Calu3 (cell line): ENCODE measurements at places on chromosomes 13 and 19. TPM values are rescaled to one million over a fixed set of nuclear protein-coding genes. Genes with fewer than 3 reads are reported as not detected.

DNA sequence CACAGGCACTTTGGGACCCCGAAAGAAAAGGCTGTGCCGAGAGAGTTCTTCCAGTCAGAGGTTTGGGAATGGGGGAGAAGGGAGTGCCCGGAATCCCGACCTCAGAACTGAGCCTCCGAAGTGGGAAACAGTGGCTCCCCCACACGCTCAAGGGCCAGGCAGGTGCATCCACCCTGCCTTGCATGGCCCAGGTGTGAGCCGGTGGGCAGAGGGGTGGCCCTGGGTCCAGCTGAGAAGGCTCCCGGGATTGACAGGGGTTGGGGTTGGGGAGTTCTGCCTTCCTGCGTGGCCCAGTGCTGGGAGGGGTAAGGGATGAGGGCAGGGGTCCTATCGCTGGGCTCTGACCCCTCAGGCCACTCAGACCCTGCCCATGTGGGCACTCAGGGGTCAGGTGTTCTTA, 163.5 kb upstream of the TUBA3C start:
- H3K36me3 ChIP-seq: no peaks in the 10 kb centered on the region
- no peaks in the 10 kb centered on the region for H3K4me1 ChIP-seq
- H3K27ac ChIP-seq: no peak overlapping the region
- no peaks in the 10 kb centered on the region for H3K27me3 ChIP-seq

Gene C19orf33
- 189 and 234 TPM in 2 replicates for total RNA-seq

Gene CBY2
- total RNA-seq: not detected in 2 replicates

- no peak for DNase-seq
- no peaks in the 10 kb centered on the region for H3K36me3 ChIP-seq
- no peaks in the 10 kb centered on the region for H3K27me3 ChIP-seq
- no peak overlapping the region for H3K4me3 ChIP-seq
Measured at GRCh38 chr13:77515785-77516184, 19.7 kb upstream of the SCEL start.

DNA sequence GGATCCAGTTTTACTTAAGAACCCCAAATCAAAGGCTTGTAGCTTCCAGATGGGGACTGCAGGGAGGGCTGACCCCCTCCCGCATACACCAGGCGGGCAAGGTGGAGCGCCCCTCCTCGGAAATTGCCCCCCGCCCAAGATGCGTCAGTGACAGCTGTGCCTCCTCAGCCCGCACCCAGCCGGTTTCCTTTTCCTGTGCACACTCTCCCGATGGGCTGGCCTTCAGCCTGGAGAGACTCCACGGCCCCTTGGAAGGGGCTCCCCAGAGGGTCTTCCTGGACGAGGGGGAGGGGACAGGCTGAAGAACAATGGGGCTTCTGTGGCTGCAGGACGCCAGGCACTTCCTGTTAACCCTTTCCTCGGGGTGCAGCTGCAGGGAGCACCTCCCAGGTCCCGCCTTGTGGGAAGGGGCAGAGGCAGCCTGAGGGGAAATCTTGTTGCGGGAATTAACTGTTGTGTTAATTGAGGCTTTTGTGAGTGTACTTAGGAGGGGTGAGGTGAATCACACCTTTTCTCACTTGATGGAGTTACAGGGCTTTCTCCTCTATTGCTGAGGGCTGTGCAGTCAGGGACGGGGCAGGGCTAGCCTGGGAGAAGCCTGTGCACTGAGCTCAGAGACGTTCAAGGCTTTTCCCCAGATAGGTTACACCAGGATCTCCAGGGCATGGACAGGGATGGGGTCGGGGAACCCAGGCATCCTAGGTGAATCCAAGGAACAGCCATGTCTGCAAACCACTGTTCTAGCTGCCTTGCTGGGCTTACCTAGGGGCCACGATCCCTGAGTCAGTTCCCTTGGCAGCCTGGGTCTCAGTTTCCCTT, 14.3 kb downstream of the IER2 start:
- peaks cover 25% of the 10 kb centered on the region for H3K4me1 ChIP-seq
- DNase-seq: peak; percentile 83
- H3K27me3 ChIP-seq: no peaks in the 10 kb centered on the region
- peak overlapping the region; percentile 98 for H3K27ac ChIP-seq
- peak overlapping the region; percentile 61 for H3K4me3 ChIP-seq

- H3K27me3 ChIP-seq: peaks cover 81% of the 10 kb centered on the region
- H3K36me3 ChIP-seq: no peaks in the 10 kb centered on the region
- H3K27ac ChIP-seq: no peak overlapping the region
- H3K4me3 ChIP-seq: no peak overlapping the region
Measured at GRCh38 chr19:46137915-46138473, 10.0 kb upstream of the IGFL2 start.

GRCh38 chr19:11019824-11020223, 59.0 kb downstream of the SMARCA4 start:
- no peak overlapping the region for H3K27ac ChIP-seq
- peaks cover 37% of the 10 kb centered on the region for H3K36me3 ChIP-seq
- DNase-seq: no peak
- no peaks in the 10 kb centered on the region for H3K27me3 ChIP-seq
- H3K4me1 ChIP-seq: peaks cover 14% of the 10 kb centered on the region
- no peak overlapping the region for H3K4me3 ChIP-seq
